Activated CD8-positive, alpha-beta memory T cell treated with anti-CD3 and anti-CD28 coated beads for 24 hours (primary cell): ENCODE measurements at places on chromosomes 5 and 9.

DNA sequence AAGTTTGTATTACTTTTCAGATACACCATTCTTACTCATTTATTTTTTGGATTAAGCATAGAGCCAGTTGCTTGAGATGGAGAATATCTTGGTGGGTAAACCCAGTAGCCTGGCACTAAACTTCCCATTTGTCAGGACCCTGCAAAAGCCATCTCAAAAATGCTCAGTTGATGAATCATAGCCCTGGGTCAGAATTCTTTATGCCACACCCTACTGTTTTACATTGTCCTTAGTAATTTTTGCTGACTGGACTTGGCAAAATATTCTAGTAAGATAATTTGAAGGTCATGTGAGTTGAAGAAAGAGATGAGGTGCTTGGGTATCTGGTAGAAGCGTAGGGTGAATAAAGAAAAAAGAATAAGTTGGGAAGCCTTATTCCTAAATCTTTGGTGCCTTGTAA, 50.7 kb downstream of the C7 start:
- DNase-seq: no peak

DNA sequence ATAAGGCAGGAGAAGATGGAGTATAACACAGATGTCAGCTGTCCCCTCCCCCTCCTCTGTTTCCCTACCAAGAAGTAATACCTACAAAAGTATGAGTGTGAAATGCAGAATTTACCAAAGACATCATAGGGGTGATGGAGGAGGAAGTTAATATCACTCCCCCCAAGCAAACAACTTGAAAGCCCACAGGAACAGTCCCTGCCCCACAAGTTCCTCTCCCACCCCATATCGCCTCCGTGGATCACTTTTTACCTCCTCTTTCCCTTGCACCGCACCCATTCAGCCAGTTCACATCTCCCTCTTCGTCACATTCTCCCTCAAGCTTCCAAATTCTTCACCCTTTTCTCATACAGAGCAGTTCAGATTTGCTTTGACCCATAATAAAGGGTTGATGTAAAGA, 7.0 kb upstream of the SIL1 start:
- no peak for DNase-seq

- no peak for DNase-seq
Measured at GRCh38 chr5:84411832-84412605, 27.3 kb upstream of the EDIL3 start.

DNA sequence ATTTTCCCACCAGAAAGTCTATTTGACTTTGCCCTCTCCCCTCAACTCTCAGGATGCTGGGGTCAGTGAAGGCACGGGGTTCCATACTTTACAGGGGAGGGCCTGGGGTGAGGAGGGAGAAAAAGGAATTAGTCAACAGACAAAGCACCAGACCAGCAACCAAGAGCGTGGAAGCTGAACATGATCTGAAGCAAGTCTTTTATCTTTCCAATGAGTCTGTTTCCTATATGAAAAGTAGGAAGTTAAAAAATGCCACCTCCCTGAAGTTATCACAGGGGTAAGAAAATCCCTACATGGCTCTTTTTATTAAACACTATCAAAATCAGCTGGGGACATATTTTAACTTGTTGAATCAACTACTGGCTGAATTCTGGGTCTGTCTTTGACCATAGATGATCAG, 337.0 kb downstream of the TRPM3 start:
- DNase-seq: no peak

GRCh38 chr5:142871363-142872193, 101.4 kb downstream of the ARHGAP26 start:
- DNase-seq: no peak

GRCh38 chr5:103573411-103573810, 10.8 kb upstream of the NUDT12 start:
- DNase-seq: no peak

GRCh38 chr5:88244686-88245085, 24.0 kb downstream of the TMEM161B start:
- DNase-seq: no peak
